Breast epithelium (tissue), 4 donors: ENCODE measurements at places on chromosomes 2 and 18. TPM values are rescaled to one million over a fixed set of nuclear protein-coding genes. Genes with fewer than 3 reads are reported as not detected.

DQX1 gene
- not detected for total RNA-seq

CD8B2 gene
- not detected for total RNA-seq

MPV17 gene
- total RNA-seq: 72.8 TPM

GRCh38 chr2:2739231-2739795, 408.2 kb upstream of the MYT1L start:
- DNase-seq: peak; percentile 79
- peak overlapping the region; percentile 19 for H3K27ac ChIP-seq
- no peak overlapping the region for H3K4me3 ChIP-seq
- H3K4me1 ChIP-seq: no peaks in the 10 kb centered on the region
- no peaks in the 10 kb centered on the region for H3K27me3 ChIP-seq

NDC80 gene
- 0.44 TPM for total RNA-seq

GRCh38 chr18:3120356-3120755, 99.4 kb downstream of the MYOM1 start:
- no peaks in the 10 kb centered on the region for H3K4me1 ChIP-seq
- H3K27ac ChIP-seq: no peak overlapping the region
- H3K4me3 ChIP-seq: no peak overlapping the region
- DNase-seq: no peak

CROCC2 gene
- 0.33 TPM for total RNA-seq

VIL1 gene
- 2.9 TPM for total RNA-seq

GRCh38 chr2:111678651-111679050, 205.3 kb downstream of the ANAPC1 start:
- no peaks in the 10 kb centered on the region for H3K4me1 ChIP-seq
- H3K36me3 ChIP-seq: no peaks in the 10 kb centered on the region
- no peak for DNase-seq

GCC2 gene
- total RNA-seq: 97.6 TPM

GRCh38 chr2:142270291-142270690, 139.5 kb upstream of the LRP1B start:
- no peak for DNase-seq
- no peak overlapping the region for H3K27ac ChIP-seq
- H3K36me3 ChIP-seq: no peaks in the 10 kb centered on the region
- H3K27me3 ChIP-seq: no peaks in the 10 kb centered on the region
- H3K4me3 ChIP-seq: no peak overlapping the region

DNA sequence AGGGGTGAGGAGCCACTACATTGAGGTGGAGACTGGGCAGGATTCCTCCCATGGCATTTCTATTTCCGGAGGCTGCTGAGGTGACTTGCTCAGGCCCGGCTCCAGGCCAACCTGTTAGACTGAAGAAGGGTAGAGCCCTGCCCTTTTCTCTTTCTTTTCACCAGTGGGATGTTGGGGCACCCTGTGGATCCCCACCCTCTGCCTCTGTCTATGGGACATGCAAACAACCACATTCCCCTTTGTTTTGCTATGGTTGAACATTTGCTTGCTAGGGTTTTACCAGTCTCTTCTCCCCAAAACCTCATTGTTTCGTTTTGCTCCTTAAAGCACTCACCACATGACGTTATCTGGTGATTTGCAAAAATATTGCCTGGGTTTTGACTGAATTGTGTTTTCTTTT, 183.3 kb downstream of the ARL4C start:
- peak; percentile 2 for DNase-seq
- no peaks in the 10 kb centered on the region for H3K27me3 ChIP-seq
- no peak overlapping the region for H3K4me3 ChIP-seq
- no peak overlapping the region for H3K27ac ChIP-seq
